SK-N-SH treated with all-trans-retinoic acid at 6 μM for 48 hours (cell line): ENCODE measurements at places on chromosomes 7 and 10.

DNA sequence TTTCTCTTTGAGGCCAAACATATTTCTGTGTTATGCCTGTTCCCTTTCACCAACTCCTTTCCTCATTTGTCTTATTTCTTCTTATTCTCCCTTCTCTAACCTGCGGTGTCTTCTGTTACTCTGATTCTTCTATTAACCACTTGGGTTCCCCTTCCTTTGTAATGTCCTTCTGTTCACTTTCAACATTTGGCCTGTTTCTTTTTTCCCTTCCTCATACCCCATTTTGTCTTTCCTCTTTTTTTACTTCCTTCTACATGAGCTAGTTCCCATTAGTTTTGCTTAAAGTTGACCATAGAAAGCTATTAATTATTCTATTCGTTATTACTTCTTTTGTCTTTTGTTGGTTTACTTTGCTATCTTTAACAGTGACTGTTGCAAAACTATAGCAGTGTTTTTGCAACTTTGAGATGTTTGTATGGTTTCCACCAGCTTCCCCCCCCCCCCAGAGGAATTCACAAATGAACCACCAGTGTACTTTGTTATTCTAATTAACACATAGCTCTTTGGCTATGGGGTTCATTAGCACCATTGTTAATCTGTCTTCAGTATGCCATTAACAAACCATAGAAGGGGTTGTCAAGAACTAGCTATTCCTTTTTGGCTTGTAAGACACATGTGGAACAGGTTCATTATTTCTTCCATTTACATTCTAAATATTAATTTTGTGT, 2.9 kb downstream of the LRGUK start:
- no peak for ATAC-seq

DNA sequence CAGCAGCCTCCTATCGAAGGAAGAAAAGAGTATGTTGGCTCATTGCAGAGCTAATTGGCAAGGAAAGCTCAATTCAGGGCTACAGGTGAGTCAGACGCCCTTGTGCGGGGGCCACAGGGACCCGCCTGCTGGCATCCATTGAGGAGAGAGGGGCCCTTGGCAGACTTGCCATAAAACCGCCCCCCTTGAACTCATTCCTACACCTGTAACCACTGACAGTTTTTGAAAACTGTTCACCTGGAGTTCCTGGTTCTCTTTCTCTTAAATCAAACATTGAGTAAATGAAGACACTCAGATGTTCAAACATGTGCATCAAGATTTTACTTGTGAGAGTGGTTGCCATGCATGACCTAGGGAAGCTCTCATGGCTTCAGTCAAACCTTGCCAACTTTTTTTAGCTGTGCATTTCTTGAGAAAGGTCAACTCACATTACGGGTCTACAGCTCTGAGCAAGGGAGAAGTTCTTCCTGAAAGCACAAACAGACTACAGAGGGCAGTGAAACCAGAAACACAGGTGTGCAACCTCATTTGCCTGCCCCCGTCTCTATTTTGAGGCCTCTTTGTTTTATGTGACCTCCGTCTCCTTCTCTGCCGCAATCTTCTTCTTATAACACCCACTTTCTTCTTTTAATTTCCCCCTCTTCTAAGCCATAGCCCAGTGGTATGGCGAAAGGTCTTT, 87.8 kb downstream of the TBXAS1 start:
- ATAC-seq, result peak; percentile 11

GRCh38 chr10:84607044-84607443, 278.7 kb downstream of the CCSER2 start:
- ATAC-seq, result no peak

DNA sequence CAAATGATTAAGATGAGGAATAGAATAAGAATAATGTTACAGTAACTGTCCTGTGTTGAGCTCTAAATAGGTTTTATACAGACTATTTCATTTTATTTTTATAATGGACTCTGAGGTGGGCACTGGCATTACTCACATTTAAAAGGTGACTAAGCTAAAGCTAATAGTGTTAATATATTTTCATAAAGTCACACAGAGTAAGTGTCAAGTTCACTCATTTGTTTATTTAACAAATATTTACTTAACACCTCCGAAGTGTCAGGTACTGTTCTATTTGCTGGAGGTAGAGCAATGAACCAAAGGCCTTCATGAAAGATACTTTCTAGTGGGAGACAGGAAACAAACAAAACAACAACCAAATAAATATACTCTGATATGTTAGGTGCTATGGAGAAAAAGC, 44.0 kb downstream of the ASB4 start:
- no peak for ATAC-seq

DNA sequence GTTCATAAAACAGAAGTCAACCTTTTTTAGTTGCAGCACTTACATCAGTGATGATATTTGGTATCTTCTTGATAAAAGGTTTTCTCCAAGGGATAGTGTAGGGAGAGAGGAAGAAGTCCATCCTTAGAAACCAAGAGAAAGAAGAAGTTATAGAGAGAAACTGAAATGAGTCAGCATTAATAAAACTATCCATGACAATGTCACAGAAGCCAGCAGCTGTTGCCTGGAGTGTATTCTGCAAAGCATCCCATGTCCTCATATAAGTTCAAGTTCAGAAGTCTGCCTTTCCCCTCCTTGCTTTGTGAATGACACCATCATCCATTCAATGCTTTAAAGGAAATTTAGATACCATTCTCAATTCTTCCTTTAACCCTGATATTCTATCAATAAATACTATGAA, 14.4 kb upstream of the COL1A2 start:
- no peak for ATAC-seq

GRCh38 chr10:60797200-60797599, 18.9 kb downstream of the CDK1 start:
- ATAC-seq, result no peak

GRCh38 chr10:3099291-3100092, 32.1 kb downstream of the PFKP start:
- ATAC-seq, result no peak

GRCh38 chr10:48444266-48444665, 137.8 kb downstream of the MAPK8 start:
- peak; percentile 48; the same call in 2 of the 3 replicates for ATAC-seq
